Tibial nerve (tissue), 4 donors: ENCODE measurements at places on chromosomes 12 and 14. TPM values are rescaled to one million over a fixed set of nuclear protein-coding genes. Genes with fewer than 3 reads are reported as not detected.

The CLEC9A gene
- not detected for total RNA-seq

The GAS2L3 gene
- 150 TPM for total RNA-seq

GRCh38 chr12:107549651-107550480 lies 135.7 kb upstream of the PWP1 start:
- no peak for DNase-seq

DNA sequence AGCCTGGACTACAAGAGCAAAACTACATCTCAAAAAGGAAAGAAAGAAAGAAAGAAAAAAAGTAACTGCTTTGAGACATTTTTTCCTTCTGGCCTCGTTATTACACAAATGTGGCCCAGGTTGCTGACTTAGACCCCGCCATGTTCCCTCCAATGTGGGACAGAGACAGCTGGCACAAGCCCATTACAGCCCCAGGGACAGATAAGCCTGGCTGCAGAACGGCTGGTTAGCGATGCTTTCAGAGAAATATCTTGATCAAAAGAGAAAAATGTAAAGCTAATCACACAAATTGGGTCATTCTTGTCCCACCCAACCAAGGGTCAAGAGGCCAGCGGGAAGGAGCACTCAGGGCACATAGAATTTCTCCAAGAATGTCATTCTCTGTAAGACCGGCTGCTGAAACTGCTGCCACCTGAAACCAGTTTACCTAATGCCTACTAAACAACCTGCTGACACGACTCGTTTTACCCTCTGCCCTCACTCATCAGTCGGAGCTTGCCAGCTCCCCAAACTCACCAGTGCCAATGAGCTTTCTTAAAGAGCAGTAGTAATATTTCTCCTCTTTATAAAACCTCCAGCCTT lies 63.1 kb downstream of the TNFAIP2 start:
- no peak for DNase-seq

The DYRK4 gene
- total RNA-seq, result 32.4 TPM

- no peak for DNase-seq
These were observed 54.4 kb upstream of the BTG1 start for GRCh38 chr12:92199819-92200576.

The DEPDC4 gene
- 1.2 TPM for total RNA-seq

GRCh38 chr12:123410041-123410412 lies 26.1 kb downstream of the KMT5A start:
- no peak for DNase-seq

- DNase-seq, result no peak
These were observed 234.9 kb downstream of the SNAPC1 start for GRCh38 chr14:61997161-61997560.

GRCh38 chr12:96240656-96241055 lies 46.5 kb downstream of the ELK3 start:
- no peak for DNase-seq

The CLEC12A gene
- total RNA-seq, result 0.78 TPM

DNA sequence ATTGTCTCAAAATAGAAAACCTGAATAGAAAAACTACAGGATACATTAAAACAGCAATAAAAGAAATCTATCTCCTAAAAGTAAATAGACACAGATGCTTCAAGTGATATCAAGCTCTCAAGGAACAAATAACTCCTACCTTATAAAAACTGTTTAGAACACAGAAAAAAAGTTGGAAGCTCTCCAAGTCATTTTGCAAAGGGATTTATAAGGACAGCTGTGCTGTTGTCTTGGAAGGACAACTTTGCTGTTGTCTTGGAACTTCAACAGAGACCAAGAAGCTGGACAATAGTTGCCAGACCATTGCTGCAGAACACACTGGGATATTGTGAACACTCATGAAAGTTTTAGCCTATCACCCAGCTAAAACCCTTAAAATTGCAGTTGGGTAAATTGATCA lies 780.7 kb downstream of the FLRT2 start:
- DNase-seq, result no peak

- peak; percentile 86 for DNase-seq
These were observed at the start of gene SPTSSA for GRCh38 chr14:34462132-34462893. TSS of gene SPTSSA (minus strand) at chr14:34462240. CDS start at chr14:34462207, 33 bp downstream.

- no peak for DNase-seq
These were observed 1758.1 kb upstream of the SEL1L start for GRCh38 chr14:83291714-83292113.

The FAM186B gene
- total RNA-seq, result 0.42 TPM

- DNase-seq, result peak; percentile 47
These were observed 634 bp downstream of the MED13L start for GRCh38 chr12:116276652-116277466.

DNA sequence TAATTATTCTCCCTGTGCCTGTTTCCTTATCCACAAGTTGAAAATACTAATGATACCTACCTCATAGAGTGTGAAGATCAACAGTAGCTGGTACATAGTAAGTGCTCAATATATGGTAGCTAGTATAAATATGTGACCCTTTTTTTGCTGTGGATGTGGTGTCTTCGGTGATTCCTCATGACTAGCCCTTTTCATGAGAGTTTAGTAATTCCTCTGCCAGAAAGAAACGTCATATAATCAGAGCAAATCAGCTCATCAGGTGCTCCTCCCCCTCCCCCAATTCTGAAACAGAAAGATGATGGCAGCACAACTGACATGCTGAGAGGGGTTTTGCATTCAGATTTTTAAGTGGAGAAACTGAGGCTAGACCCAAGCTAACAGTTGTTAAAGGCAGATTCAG lies 210.8 kb downstream of the SLC41A2 start:
- no peak for DNase-seq

DNA sequence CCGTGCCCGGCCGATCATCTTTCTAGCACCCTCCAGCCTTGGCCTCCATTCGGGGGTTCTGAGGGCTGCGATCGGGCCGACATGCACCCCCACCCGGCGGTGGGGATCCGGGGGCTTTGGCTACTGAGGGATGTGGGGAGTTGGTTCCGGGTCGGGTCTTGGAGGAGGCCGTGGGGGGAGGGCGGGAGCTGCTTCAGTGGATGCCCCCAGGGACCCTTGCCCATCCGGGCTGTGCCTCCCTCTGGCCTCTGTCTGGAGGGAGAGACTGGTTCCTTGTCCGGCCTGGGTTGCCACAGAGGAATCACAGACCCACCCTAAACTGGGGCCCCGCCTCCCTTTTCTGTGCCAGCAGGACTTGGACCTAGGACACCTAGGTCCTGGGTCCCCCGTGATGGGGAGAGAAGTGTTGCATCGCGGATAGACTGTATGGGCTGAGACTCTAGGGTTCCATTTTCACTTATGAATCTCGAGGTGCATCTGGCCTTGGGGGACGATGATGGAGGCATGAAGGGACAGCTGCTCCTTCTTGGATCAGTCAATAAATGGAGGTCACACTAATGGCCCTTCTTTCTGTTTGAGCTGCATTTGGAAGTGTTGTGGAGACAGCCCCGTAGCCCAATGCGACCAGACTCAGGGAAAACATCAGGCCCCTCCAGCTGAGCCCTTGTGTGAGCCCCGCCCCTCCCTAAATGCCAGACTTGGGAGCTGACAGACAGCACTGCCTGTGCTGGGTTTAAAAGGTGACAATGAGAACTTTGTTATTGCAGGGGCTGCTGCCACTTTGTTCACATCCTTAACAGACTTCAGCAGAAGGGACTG lies 577 bp downstream of the DTX3 start:
- peak; percentile 40 for DNase-seq

DNA sequence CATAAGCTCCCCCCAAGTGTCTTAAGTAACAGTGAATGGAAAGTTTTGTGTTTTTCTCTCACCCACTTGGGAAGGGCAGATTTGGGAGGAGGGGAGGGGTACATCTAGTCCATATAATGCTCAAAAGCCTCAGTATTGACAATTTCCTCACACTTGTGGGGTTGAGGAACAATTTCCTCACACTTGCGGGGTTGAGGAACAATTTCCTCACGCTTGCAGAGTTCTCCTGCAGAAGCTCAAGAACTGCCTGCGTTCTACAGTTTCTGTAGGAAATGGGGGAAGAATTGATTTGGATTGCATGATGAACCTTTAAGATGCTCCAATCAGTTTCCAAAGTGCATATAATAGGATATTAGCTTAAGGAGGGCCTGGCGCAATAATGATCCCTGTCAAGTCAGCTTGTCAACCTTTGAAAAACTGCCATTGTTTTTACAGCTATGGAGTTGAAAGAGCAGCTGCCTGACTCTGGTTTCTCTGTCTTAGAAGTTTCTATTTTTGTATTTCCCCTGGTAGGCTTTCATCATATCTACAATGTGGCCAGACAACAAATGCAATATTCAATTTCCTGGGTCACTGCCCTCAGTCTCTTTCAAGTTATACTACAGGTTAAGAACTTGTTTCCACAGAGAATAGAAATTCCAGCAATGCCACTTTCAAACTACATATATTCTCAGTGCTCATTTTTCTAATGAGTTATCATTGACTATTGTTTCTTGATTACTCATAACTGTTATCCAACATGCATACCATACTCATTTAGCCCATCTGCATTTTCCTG lies 66.5 kb downstream of the PLEKHG7 start:
- DNase-seq, result no peak

The ADCY4 gene
- total RNA-seq, result 68.1 TPM

The FAIM2 gene
- total RNA-seq, result 6.9 TPM

- DNase-seq, result no peak
These were observed 8.0 kb upstream of the ANKRD9 start for GRCh38 chr14:102517392-102518062.

DNA sequence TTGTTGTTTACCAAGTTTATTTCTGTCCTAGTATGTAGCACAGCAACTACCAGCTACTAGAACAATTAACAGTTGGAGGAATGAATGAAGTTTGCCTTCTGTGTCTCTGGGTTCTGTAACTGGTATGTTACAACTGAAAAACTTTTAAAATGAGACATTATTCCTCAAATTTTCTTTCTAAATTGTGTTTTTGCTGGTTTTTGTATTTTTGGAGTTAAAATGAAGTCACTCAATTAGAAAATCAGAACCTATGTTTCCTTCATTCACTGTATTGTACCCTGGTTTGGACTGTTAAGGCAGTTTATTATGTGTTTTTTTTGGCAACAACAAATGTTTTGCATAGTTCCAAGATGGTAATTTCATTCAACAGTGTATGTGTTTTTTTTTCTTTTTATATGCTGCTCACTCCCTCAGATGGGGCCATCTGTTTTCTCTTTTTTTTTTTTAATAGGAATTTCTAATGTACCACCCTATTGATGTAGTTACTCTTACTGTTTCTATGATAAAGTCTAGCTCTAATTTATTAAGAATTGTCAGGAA lies 30.2 kb upstream of the EVL start:
- DNase-seq, result no peak

- DNase-seq, result peak; percentile 18
These were observed 934 bp upstream of the TAPBPL start for GRCh38 chr12:6450869-6451347.

DNA sequence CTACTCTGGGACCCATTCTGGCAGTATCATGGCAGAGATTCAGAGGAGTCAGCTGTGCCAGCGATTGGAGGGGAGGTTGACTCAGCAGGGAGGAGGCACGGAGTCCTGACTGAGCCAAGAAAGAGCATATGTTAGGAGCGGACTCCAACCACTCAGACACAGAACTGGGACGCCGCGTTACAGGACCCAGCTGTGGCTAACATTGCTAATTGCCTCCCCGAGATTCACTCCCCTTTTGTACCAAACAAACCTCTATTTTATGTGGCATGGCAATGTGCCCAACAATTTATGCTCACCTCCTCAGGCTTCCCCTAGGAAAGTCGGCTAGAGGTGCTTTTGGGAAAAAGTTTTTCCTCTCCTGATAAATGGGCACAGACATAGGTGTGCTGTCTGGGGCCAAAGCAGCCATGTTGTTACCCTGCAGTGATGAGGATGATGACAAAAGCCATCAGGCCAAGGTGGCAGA lies 15.2 kb upstream of the CLIP1 start:
- DNase-seq, result no peak

- DNase-seq, result no peak
These were observed 8.6 kb upstream of the EPS8 start for GRCh38 chr12:15797818-15798217.

- DNase-seq, result no peak
These were observed 71.8 kb upstream of the MAX start for GRCh38 chr14:65173973-65174693.

DNA sequence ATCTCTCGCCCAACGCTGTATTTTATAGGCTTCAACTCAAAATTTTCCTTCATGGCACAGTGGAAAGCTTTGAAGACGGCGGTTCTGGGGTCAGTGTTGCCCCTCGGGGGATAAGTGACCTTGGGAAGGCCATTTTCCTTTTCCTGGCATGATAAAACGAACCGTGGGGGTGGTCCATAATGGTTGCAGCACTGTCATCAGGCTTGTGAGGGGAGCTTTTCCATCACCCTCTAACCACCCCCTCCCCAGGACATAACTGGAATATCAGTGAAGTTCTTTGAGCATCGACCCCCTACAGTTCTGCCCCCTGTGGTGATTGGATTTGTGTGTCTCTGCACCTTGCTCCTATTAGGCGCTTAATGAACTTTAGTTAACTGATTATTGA lies 16.0 kb downstream of the FOS start:
- DNase-seq, result no peak

DNA sequence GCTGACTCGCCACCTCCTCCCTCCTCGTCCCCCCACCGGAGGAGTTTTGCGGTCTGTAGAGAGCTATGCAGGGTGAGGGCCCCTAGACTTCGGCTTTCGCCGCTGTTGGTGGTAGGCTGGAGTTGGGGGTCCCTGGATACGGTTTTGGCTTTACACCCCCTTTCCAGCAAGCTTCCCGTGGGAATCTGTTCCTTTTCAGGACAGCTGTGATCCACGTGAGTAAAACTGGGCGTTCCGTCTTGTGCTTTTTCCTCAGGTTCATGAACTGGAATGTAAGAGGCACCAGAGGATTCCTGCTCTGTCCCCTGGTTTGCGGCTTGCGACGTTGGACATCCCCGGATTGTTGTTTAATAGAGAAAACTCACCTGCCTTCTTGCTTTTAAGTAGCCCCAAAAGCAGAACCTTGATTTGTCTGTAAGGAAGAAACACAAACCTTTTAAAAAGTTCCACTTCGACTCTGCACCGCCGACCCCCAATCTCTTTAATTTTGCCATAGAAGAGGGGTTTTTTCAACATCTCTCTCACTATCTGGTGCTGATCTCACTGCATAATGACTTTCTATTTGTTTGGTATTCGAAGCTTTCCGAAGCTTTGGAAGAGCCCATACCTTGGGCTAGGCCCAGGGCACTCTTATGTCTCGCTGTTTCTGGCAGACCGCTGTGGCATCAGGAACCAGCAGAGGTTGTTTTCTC lies 490 bp downstream of the PRORP start:
- no peak for DNase-seq

The ZNF839 gene
- 10.6 TPM for total RNA-seq

The C12orf56 gene
- 9.3 TPM for total RNA-seq

DNA sequence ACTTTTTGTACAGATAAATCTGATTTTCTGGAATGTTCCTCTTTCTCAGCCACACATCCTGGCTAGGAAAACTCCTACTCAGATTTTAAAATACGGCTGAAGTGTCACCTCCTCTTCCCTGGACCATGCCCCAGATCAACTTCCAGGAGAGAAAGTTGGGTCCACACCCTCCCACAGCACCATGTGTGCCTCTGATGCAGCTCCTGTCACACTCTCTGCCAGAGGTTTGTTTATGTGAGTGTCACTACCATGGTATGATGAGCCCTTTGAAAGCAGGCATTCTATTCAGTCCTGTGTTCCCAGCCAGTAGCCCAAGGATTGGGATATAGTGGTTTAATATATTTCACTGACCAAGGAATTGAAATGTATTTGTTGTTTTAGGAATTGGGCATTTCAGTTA lies 287.2 kb upstream of the ATP2B1 start:
- DNase-seq, result no peak
